ENCODE measurements at places on chromosomes 12 and 14.

DNA sequence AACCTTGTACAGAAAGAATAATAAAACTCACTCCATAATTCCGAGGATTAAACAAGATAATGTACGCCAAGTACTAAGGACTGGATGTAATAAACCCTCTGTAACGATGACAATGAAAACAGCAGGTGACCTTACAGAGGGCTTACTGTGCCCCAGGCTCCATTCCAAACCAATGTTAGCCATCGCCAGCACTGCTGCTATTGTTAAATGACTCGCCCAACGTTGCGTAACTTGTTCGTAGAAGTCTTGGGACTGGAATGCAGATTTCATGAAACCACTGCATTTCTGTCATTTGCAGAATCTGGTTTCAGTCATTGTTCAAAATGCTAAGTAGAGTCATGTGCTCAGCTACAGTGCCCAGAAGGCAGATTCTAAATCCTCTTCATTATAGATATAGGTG, 728 bp upstream of the STON2 start:
- DNase-seq, result no peak

GRCh38 chr12:16261944-16262475, 15.5 kb downstream of the SLC15A5 start:
- DNase-seq, result no peak

DNA sequence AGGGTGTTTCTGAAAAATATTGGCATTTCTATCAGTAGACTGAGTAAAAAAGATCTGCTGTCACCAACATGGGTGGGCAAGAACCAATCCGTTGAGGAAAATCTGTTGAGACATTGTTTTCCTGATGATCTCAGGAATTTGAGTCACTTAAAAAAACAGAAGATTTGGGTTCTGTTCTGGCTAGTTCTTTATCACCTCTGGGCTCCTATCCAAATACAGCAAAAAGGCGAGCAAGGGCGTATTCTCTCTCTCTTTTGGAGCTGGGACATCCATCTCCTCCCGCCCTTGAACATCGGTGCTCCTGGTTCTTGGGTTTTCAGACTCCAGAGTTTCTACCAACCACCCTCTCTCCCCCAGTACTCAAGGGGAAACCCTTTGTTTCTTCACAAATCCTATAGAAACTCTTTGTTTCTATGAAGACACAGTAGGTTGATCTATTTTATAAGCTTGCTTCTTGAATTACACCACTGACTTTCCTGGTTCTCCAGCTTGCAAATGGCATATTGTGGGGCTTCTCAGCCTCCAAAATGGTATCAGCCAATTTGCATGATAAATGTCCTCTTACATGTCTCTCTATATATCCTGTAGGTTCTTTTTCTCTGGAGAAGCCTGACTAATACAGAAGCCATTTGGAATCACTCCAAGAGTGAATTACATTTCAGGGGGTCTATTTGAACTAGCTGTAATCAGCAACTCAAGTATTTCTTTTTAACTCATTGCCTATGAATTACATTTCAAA, 263.9 kb upstream of the TMTC1 start:
- no peak for DNase-seq

DNA sequence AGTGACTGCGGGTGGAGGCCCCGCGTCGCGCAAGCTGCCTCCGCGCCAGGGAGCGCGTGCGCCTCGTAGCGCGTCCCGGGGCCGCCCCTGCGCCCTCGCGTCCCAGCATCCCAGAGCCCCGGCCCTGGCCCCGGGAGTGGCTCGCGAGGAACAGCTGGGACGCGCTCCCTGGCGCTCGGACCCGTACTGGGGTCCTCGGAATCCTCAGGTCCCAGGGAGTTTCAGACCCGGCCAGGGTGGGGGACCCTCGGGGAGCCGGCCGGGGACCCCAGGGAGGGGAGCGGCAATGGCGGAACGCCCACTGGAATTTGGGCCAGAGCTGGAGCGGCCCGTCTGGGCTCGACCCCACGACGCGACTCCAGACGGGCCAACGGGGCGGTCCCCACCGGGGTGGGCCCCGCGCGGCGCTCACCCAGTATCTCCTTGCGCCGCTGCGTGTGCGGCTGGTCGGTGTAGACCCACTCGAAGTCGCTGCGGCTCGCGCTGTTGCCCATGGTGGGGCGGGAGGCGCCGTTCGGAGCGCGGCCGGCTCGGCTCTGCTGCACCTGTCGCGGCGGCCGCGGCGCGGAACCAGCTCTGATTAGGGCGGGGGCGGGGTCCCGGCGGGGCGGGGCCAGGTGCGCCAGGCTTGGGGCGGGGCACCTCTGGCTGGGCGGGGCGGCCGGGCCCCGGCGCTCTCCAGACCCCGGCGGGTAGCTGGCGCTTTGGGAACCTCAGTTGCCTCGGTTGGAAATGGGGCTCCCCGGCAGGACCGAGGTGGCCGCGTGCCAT, at the start of gene DEGS2:
Gene DEGS2 (minus strand): TSS at position 552 of the 771 bp plus-strand sequence. CDS start 58 bp downstream, at position 494.
- DNase-seq, result no peak

DNA sequence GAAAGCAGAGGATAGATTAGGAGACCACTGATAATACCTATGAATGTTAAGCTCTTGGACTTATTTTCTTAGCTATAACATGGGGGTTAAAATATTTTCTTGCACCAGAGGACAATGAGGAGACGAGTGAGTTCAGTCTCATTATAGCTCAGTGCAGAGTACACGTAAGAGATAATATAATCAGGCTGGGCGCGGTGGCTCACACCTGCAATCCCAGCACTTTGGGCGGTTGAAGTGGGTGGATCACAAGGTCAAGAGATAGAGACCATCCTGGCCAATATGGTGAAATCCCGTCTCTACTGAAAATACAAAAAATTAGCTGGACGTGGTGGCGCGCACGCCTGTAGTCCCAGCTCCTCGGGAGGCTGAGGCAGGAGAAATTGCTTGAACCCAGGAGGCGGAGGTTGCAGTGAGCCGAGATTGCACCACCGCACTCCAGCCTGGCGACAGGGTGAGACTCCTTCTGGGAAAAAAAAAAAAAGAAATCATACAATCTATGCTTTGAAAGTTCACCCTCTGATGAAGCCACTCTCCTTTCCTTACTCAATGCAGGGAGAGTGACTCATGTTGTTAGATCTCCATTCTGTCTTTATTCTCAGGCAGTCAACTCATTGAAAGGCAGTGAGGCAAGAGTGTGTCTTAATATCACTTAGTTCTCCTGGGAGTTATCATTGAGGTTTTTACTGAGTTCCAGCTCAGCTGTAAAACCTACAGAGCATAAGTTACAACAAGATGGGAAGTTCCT, 134.2 kb downstream of the SYNE2 start:
- DNase-seq, result no peak

DNA sequence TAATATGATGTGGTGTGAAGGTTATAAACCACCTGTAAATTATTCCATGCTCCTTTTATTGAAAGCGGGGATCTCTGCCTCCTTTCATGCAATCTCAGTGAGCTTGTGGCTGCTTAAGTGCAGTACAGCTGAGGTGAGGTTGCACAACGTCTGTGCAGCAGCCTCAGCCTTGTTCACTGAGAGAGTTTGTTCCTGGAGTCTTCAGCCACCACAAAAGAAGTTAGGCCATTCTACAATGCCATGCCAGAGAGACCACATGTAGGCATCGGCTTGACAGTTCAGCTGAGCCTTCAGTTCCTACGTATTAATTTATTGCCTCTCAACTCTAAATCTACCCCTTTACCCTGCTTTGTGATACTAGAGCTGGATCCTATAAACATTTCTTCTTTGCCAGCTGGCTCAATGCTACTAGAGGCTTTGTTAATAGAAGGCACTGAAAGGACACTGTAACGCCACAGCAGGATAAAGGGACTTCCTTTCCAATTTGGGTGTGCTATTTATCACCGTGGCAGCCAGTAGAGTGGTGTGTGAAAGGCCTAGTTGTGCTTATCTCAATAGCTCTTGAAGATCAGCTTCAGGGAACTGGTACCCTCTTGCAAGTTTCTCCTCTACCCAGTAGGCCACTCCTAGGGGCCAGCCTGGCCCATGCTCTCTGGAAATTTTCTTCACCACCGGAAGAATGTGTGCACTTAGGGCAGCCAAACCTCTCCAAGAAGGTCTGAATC, 337.7 kb downstream of the IPO8 start:
- no peak for DNase-seq

- no peak for DNase-seq
These were observed 4.5 kb downstream of the SUOX start for GRCh38 chr12:56001487-56002100.

DNA sequence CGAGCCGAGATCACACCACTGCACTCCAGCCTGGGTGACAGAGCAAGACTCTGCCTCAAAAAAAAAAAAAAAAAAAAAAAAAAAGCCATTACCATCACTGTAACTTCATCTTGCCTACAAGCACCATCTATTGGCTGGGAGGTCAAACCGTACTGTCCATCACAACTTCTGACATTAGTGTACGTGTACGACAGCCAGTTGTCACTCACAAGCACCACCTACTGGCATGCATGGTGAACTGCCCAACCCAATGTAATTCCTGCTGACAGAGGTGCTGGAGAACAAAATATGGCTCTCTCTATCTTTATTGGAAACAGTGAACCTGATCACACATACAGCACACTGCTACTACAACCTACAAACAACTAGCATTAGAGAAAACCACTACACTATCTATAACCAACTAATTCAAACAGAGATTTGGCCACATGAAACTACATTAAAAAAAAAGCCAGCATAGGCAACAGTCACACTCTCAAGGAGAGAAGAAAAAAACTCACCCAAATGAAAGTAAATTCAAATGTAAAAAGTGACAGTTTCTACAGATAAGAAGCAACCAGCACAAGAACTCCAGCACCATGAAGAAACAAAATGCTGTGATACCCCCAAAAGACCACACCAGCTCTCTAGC, 82.3 kb downstream of the PUS7L start:
- no peak for DNase-seq

- DNase-seq, result no peak
These were observed 53.4 kb upstream of the DLK1 start for GRCh38 chr14:100673085-100673806.

DNA sequence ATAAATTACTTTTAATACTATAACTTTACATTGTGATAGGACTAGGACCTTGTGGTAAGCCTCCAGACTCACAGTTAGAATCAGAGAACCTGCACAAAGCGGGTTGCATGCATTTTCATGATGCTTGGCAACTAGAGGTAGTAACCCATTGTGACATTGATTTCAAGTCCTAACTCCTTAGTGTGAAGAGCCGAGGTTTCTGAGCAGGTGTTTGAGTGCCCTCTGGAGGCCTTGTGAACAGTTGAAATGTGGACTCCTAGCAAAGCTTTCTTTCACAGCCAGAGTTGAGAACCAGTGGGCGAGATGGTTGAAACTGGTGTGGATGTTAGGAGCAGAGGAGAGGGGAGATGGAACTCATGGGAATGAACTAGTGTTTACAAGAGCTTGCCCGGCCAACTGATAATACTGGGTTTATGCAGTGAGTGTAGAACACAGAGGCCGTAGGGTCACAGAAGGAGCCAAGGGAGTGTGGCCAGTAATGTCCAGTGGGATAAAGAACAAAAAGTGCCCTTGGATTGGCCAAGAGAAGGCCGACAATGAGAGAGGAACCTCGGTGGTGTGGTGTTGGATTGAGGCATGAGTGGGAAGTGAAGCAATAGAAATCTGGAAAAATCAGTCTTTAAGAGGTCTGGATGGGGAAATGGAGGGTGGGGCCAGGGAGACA, 10.9 kb downstream of the ZNF664 start:
- DNase-seq, result peak; percentile 21

DNA sequence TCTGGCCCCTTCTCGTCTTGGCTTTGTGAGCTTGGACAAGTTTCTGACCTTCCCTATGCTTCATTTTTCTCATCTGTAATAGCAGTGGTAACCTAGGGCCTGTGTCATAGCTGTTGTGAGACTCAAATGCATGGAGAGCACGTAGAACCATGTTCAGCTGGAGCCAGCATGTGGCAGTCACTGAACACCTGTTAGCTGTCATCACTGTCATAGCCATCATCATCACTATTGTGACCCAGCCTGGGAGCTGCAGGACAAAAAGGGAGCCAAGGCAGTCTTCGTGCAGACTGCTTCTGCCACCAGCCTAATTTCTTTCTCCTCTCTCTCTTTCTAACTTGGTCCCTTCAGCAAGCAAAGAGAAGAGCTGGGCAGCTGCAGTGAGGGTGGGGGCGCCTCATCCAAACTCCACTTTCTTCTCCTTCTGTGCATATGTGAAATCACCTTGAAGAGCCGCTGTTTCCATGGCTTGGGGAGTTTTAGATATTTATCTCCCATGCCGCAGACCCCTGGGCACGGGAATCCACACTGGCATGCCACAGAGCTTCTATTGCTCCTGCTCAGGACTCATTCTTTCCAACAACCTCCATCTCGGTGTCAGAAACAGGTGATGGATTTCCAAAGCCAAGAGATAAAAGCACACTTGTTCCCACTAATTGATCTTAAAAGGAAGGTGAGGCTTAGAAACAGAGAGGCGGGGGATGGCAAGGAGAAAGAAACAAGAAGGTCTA, 87.0 kb downstream of the SRRM4 start:
- DNase-seq, result no peak

GRCh38 chr14:97218274-97218673, 421.1 kb downstream of the VRK1 start:
- no peak for DNase-seq

GRCh38 chr12:92899386-92900001, 29.6 kb downstream of the EEA1 start:
- no peak for DNase-seq

DNA sequence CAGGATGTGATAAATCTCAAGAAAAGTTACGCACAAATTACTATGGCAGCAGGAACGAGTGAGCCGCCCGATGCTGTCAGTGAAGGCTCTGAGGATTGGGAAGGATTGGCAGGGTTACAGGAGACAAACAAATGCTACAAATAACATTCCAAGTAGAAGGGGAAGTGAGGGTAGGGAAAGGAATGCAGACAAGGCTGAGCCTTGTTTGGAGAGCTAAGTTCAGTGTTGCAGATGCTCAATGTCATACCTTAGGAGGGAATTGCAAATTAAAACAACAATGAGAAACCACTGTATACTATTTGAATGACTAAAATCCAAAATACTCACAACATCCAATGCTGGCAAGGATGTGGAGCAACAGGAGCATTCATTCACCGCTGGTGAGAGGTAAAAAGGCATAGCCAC, 1.3 kb downstream of the CLEC9A start:
- DNase-seq, result no peak

DNA sequence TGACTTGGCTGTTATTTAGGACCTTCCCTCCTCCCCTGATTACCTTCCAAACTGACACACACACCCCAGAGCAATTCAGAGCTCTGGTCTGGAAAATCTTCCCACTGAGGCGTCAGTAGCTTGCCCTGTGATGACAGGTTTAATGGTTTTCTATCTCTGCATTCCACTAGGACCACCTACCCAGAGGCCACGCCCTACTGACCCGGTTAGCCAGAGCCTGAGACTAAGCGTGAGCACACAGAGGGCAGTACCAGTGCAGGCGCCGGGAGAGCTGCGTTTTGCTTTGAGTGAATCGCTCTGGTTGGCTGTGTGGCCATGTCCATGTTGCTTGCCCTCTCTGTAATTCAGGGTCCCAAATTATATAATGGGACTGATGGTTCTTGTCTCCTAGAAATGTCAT, 36.2 kb upstream of the ATP2A2 start:
- no peak for DNase-seq

DNA sequence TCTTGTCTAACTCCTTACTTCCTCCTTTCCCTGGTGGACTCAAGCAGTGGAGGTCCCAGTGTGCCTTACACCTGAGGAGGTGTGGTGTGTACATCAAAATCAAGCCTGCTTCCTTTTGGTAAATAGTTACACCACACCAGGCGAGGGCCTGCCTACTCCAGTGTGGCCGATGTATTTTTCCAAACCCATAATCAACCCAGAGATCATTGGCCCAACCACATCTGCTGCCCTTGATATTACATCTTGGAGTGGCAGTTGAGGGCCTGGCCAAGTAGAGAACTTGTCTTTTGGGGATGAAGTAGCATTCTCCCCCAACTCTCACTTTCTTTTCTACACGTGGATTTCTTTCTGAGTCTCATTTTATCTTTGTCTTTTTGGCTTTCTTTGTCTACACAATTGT, 187.4 kb downstream of the EFCAB11 start:
- no peak for DNase-seq

Data from T-helper 2 cell (primary cell).